ENCODE measurements at places on chromosomes 7 and 10.

DNA sequence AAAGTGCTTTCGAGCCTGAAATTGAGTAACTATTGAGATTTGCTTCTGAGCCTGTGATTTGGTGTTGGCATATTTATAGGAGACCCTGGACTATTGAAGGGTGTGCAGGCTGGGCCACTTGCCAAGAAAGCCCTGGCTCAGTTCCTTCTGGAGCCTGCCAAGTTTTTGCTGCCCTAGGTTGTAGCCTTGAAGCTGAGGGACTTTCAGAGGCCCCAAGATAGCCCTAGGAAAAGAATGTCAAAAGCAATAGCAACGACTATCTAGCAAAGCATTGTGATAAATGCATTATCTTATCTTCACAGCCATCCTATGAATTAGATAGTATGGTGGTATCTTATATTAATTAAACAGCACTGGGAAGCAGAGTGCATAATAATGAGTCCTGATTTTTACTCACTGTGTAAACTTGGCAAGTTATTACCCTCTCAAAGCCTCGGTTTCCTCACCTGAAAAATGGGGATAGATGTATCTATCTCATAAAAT, 473.7 kb upstream of the PODXL start:
- no peak for DNase-seq

GRCh38 chr10:126904818-126905701, at the start of gene DOCK1:
TSS of gene DOCK1 (plus strand) at chr10:126905428. CDS start at chr10:126905518, 90 bp downstream.
- DNase-seq: no peak

DNA sequence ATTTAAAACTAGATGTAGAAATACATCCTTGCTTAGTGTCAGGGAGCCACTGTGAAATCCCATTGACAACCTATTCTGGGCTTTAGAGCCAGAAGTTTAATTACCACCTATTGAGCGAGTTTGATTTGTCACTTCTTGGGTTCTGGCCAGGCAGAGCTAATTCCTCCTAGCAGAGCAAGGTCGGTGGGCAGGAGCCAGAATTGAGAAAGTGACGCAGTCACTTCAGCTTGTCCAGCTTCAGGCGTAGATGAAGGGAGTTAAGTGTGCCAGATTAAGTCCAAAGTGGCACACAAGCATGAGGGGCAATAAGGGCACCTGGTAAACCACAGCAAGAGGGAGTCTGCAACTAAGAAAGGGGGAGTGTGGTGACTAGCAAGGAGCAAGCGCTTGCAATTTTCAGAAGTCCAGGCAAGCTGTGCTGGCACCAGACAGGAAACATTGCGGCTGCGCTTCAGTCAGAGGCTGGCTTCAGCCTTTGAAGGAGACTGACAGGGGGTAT, 119.4 kb downstream of the ST7 start:
- no peak for DNase-seq

- no peak for DNase-seq
Observed at GRCh38 chr7:135964791-135965190, 12.4 kb downstream of the MTPN start.

DNA sequence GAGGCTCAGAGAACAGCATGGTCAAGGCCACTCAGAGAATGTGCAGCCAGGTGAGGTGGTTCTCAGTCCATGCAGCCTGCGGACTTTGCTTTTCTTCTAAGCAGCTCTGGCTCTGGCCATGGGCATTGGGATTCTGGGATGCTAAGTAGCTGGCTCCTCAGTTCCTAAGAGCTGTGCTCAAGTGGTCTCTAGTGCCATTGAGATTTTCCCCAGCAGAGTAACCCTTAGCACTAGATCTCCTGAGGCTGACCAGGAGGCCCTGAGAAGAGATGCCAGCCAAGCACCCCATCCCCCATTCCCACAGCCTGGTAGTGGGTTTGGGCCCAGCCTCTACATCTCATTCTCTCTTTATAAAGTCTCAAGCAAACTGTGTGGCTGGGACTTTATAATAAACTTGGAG, 77.1 kb downstream of the KCNMA1 start:
- DNase-seq: no peak

Measured in activated effector memory CD4-positive, alpha-beta T cell treated with Interleukin-2 at 50 U/mL for 16 hours (primary cell).